Stomach (tissue), 19 donors: ENCODE measurements at places on chromosomes 3 and 15. TPM values are rescaled to one million over a fixed set of nuclear protein-coding genes. Genes with fewer than 3 reads are reported as not detected.
A peak's percentile ranks its signal among the peaks of the same experiment; 100 is the strongest.

DNA sequence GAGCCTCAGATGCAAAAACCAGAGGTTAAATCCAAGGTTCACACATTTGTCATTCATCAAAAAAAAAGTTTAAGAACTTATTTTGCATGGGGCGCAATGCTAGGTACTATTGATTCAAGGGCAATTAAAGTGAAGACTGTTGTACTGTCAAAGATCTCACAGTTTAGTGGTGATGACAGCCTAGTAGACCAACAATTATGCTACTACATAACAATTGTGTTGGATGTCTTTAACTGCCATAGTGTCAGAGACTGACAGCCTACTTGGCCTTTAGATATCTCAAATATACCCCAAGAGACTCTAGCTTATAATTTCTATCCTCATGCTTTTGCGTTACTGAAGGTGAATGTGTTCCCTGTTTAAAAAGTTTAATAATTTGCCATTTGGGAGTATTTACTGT, 72.1 kb upstream of the PHLDB2 start:
- no peak for DNase-seq

- peak; percentile 66 for DNase-seq
These were observed 621 bp downstream of the ANXA2 start for GRCh38 chr15:60396958-60397771.

DNA sequence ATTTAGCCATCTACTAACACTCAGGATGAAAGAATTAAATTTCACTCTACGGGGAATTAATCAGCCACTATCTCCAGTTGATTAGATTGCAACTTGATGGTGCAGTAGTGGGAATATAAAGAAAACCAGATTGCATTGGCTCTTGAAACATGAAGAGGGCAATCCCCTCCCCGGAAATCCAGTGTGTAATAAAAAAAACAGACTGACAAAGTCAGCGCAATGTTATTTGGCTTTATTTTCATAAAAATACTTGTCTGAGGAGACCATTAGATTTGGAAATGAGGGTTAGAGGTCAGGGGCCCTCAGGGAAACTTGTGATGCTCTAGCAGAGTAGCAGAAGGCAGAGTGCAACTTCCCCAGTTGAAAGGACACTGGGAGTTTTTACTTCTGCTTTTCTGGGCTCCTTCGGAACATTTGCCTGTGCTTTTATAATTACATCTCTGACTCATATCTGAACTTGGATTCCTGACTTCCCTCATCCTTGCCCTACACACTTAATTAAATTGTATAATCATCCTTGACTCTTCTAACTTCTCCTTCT, 326.8 kb downstream of the TUSC7 start:
- peak; percentile 75 for DNase-seq

GRCh38 chr3:122391681-122392446, 7.9 kb downstream of the FAM162A start:
- no peak for DNase-seq

Gene CADM2
- polyA plus RNA-seq = 0.80 TPM

GRCh38 chr3:100776746-100777145, 67.5 kb downstream of the TFG start:
- DNase-seq = no peak

GRCh38 chr3:168990621-168991020, 672.9 kb downstream of the MECOM start:
- DNase-seq = no peak

DNA sequence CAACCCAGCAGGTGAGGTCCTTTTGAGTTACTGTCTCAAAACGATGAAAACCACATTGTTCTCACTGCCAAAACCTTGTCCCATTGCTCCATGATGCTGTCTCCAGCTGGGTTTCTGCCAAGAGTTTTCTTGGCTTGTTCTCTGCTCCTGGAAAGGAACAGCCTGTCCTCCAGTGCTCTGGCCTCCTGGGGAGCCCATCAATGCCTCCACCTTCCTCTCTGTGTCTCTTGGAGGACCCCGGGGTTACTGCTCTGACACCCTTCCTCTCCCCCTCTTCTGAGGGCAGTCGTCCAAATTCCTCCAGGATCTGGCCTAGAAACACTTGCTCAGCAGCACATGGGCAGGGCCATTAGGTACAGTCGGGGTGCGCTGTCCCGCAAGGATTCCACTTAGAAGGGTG, 63.9 kb upstream of the RGMA start:
- DNase-seq = peak; percentile 28
